ENCODE measurements at places on chromosomes 1 and 21.

- DNase-seq, result no peak
Observed at GRCh38 chr1:11693024-11693590, 1.6 kb downstream of the DRAXIN start.

- no peak for DNase-seq
Observed at GRCh38 chr1:15764269-15764764, 5.7 kb downstream of the FBLIM1 start.

DNA sequence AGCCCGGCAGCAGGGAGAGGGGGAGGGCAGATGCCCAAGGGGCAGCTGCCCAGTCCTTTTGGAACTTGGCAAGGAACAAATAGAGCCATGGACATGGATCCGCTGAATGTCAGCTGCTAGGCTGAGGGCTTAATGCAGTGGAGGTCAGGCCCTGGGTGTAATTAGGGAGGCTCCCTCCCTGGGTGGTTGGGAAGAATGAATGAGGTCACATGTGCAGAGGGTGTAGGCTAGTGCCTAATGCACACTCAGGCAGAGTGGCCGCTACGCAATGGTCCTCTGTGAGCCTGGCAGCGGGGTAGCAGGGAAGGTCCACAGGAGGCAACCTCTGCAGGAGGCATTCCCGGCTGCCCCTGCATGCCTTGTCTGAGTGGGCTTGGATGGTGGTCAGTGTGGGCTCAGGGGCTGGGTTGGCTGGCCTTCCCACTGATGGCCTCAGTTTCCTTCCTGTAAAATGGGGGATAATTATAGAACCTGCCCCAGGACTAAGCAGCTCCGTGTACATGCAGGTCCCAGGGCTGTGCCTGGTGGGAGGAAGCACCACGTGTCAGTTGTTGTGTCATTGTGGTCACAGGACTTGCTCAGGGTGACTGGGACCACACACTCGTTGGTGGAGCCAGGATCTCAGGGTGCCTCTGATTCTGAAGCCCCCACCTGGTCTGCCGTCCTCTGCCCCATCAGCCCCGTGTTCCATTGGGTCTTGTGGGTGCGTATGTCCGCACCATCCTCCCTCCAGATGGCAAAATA is 81.6 kb upstream of the ACTL8 start:
- DNase-seq, result no peak

GRCh38 chr1:157966031-157966537 is 27.4 kb upstream of the KIRREL1 start:
- peak; percentile 31 for DNase-seq

DNA sequence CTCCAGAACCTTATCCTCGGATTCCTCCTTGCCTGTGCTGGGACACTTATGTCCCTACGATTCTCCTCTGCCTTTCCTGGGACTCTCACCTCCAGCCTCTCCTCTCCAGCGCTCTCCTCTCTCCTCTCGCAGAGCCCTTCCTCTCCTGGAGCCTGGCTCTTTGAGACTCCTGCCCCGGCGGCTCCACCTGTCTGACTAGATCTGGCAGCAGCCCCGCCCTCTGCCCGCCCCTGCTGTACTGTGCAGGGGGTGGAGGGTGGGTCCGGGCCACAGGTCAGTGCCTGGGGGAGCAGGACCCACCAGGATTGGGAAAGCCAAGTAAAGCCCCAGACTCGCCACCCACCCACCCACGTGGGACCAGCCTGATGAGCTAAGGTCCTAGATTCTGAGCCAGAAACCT is 1.6 kb downstream of the ELOVL1 start:
- no peak for DNase-seq

GRCh38 chr1:65230731-65231481 is 78.4 kb upstream of the DNAJC6 start:
- no peak for DNase-seq

- no peak for DNase-seq
Observed at GRCh38 chr1:110850627-110851026, 22.3 kb upstream of the CD53 start.

DNA sequence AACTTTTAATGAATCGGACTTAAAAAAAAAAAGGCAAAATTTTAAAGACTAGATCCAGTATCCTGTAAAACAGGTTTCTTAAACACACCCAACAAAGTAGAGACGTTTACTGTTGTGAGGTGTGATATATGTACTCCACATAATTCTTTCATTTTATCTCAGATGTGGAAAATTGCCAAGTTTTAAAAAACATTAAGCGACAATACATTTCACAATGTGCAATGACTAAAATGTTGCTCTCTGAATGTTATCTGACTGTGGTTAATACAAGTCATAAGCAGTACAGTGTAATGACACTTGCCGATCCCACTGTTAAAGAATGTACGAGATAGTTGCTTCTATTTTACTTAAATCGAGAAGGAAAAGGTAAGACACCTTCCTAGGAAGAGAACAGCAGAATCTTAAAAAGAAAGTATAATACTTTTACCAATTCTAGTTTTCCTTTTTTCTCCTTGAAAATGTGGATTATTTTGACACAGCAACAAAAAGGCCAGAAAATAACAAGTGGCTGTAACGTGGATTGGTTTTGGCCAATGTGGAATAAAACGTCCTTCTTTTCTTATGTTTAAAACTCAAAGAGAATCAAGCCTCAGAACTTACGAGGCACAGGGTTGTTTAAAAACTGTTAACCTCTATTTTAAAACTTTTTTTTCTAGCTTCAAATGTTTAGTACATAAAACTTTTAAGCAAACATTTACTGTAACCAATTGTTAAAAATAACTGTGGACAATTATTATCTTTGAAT is 51.4 kb downstream of the TP53BP2 start:
- DNase-seq, result no peak

DNA sequence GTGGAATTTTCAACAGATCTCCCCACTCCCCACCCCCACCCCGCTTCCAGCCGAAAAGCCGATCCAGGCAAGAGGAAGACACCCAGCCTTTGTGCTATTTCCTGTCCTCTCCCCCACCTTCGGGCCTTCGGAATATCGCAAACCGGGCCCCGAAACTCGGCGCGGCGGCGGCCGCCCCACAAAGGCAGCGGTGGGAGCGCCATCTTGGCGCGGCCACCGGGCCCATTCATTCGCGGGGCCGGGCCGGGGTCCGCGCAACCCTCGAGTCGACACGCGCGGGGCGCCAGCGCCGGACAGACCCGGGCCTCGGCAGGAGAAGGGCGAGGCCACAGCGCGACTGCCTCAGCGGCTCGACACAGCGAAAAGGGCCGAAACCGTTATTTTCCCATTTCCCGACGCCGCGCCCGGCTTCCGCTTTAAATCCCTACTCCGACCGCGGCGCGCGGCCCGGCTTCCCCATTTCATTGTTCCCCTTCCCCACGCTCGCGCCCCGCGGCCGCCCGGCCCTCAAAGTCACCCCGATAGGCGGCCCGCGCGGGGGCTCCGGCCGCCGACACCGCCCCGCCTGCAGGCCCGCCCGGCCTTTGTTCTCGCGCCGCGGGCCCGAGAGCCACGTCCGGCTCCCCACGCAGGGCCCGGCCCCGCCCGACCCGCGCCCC is 911 bp downstream of the GNB1 start:
- peak; percentile 55 for DNase-seq

DNA sequence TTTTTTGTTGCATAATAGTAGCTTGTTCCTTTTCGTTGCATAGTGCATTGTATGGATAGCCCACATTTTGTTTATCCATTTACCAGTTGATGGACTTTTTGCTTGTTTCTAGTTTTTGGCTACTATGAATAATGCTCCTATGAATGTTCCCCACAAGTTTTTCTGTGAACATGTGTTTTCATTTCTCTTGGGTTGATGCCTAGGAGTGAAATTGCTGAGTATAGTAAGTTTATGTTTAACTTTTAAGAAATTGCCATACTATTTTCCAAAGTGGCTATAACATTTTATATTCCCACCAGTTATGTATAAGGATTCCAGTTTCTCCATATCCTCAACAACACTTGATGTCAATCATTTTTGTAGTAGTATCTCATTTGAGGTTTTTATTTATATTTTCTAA is 84.8 kb upstream of the CACYBP start:
- DNase-seq, result no peak

- no peak for DNase-seq
Observed at GRCh38 chr1:223271085-223271781, 92.7 kb downstream of the SUSD4 start.

DNA sequence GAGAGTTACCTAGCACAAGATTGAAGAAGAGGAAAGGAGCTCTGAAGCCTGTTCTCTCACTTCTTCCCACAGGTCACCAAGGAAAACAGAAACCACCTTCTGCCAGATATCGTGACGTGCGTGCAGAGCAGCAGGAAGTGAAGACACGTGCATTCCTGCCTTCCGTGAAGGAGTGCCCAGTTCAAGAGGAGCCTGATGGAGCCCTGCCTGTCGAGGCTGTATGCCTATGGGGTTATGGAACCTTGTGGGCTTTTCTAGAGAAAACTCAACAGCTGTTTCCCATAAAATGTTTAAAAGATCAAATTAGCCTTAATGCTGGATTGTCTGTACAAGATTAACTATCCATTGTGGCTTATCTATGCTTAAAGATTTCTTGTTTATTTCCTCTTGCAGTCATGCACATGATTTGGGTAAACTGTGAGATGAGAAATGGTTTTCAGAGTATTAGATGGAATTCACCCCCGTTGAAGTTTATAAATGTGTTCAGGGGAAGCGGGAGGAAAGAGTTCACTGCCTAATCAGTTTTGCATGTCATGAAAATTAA is 27.8 kb downstream of the NTPCR start:
- no peak for DNase-seq

All from nephron progenitor cell (in vitro differentiated cells).